ENCODE measurements at places on chromosomes 6 and 20.

DNA sequence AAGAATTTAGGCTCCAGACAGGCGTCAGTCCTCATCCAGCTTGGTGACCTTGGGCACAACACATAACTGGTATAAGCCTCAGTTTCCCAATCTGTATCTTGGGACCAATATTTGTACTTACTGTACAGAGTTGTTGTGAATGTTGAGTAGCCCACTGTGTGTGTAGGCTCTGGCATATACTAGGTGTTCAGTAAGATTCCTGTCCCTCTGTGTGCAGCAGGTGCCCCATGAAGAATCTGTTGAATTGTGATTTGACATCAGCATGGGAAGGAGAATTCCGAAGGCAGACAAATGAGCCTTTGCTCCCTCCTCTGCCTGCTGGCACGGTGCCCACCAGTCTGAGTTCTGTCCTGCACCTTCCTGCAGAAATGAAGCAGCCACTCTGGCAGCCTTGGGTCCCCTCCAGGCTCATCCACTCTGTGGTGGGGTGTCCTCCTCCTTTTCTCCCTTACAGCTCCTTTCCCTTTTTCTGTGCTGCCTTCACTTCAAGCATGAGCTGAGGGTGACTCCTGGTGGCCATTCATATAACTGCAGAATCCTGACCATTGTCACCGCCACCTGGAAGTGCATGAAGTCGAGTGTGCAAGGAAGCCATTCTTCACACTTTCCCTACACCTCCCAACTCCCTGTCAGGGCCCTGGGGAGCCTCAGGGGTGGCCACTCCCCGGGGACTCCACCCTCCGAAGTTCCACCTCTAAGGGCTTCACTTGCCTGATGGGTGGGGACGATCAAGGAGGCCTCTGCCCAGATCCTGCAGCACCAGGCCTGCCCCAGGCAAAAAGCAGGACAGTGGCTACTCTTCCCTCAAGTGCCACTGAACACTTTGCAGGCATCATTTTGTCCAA, 48.2 kb downstream of the MRPL14 start:
- peak; percentile 68 for DNase-seq

DNA sequence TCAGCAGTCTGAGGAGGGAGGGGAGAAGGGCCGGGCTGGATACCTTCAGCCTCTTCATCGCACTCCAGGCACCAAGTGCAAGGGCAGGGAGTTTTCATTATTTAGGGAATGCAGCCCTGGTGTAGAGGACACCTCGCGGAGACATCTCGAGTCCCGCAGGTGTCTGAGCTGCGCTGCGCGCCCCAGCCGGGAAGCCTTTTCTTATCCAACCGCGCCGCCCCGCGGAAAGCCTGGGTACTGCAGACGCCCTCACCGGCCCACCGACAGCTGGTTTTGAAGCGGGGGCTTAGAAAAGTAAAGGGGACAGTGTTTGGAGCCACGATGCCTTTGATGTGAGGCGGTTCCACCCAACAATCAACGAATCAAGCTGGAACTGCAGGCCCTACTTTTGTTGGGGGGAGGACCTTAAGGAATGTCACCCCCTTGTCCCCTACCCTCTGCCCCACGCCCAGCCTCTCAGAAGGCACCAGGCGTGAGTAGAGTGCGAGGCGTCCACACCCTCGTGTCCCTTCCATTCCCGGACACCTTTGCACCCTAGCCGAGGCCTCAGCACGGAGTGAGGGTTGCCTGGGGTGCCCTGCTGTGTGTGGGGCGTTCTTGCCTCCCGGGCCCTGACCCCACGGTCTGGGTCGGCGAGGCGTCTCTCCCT, 8.6 kb downstream of the NKX2-2 start:
- DNase-seq, result peak; percentile 54

GRCh38 chr6:87641065-87641692, 51.2 kb downstream of the ORC3 start:
- DNase-seq, result no peak

DNA sequence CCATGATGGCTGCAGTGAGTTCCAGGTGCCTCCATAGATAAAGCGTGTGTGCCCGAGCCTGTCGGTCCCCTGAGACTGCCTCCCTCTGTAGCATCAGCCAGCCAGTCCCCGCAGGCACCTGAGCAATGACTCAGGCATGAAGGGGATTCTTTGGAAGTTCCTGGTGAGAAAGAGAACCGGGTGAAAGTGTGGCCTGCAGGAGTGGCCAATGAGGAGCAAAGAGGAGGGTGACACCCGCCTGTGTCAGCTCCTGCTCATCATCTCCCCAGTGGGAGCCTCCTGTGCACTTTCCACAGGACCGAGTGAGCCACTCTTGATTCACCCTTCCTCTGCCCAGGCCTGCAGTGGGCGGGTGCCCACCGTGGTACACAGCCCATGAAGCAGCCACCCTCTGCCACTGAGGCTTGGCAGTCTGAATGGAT, 71.2 kb upstream of the PTPN1 start:
- DNase-seq, result no peak

DNA sequence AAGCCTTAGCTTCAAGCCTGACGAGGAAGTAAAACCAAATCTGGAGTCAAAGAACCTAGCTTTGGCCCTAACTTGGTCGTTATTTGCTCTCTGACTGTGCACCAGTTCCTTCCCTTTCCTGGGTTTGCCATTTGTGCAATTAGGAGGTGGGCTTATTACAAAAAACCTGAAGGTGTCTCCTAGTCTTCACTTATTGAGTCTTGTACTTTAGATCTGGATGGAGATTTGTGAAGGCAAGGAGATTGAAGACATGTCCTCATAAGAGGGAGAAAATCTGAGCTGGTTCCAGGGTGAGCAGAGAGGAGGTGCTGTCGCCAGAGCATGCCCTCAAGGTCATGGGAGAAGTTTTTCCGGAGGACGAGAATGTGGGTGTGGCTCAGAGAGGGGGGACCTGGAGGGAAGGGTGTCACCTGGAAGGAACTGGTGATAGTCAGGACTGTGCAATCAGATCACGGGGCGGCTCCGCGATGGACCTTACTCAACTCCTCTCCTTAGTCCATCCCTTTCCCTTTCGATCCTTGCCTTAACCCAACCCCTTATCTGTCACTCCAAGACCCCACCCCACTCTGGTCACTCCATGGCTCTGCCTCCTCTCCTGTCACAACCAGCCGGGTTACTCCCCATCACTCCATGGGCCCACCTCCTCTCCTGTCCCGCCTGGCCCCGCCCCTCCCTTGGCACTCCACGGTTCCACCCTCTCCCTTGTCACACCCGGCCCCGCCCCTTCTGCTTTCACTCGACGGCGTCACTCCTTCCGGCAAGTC, 588 bp upstream of the ACSS2 start:
- DNase-seq, result no peak

- DNase-seq, result no peak
These were observed 491.6 kb downstream of the QKI start for GRCh38 chr6:163906006-163906710.

- DNase-seq, result no peak
These were observed 38.8 kb upstream of the ZFP64 start for GRCh38 chr20:52230409-52230808.

DNA sequence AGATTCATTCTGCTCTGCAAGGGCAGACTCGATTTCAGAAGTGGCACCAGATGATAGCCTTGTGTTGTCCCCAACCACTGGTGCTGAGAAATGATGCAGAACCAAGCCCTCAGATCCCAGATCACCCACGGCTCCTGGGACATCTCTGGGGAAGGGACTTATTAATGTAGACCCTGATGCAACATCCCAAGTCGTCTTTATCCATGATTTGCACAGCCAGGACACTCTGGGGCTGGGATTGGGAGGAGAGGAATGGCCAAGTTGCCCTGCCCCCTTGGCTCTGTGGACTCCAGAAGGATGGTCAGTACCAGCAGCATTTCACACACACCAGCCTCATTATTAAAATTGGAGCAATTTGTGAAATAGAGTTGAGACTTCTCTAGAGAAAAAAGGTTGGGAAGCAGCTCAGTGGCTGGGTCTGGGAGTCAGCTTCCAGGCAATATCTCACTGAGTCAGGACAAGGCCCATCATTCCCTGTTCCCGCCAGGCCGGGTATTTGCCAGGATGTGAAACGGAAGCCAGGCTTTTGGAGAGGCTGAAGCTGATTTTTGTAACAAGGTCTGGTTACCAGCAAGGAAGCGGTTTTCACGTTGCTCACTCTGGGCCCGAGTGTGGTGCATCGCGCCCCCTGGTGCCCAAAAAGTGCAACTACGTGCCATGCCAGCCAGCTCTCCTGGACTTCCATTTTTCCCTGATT, 67.4 kb downstream of the ZBTB2 start:
- peak; percentile 35 for DNase-seq

DNA sequence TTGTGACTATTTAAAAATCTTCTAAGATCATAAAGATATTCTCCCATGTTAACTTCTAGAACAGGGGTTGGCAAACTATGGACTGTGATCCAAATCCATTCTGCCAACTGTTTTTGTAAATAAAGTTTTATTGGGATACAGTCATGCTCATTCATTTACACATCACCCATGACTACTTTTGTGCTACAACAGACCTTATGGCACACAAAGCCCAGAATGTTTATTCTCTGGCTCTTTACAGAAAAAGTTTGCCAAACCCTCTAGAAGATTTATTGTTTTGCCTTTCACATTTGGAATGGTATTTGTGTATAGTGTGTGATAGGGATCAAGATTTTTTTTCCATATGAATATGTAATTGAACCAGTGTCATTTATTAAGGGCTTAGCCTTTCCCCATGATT, 341.7 kb downstream of the CD83 start:
- DNase-seq, result no peak

Data from MM.1S (cell line).